ENCODE measurements at places on chromosomes 2 and 18. TPM values are rescaled to one million over a fixed set of nuclear protein-coding genes. Genes with fewer than 3 reads are reported as not detected.

DIPK1C gene
- total RNA-seq = not detected

OSR1 gene
- total RNA-seq = 0.42 TPM

CYP27A1 gene
- 0.98 TPM for total RNA-seq

ENOSF1 gene
- total RNA-seq = 9.7 TPM

DLX1 gene
- total RNA-seq = 0.61 TPM

GRCh38 chr18:52537261-52537660, 197.3 kb downstream of the DCC start:
- no peaks in the 10 kb centered on the region for H3K27me3 ChIP-seq
- H3K4me3 ChIP-seq = no peak overlapping the region
- no peaks in the 10 kb centered on the region for H3K36me3 ChIP-seq
- H3K27ac ChIP-seq = no peak overlapping the region
- no peak for DNase-seq
- peaks cover 5% of the 10 kb centered on the region for H3K4me1 ChIP-seq

DNA sequence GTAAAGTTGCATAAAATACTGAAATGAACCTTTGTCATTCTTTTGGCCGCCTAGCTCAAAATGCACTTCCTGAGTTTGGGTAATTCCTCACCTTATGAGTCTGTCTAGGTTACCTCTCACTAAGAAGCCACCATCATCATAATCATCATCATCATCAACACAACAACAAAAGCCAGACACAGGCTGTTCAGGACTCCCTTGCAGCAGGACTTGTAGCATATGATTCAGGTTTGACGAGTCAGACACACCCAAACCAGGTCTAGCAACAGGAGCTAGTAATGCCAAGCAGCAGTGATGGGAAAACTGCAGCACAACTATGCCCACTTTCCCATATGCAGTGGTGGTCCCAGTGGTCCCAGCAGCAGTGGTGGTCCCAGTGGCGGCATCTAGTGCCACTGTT, 2.8 kb upstream of the SGO2 start:
- H3K4me3 ChIP-seq = no peak overlapping the region
- H3K36me3 ChIP-seq = no peaks in the 10 kb centered on the region
- peaks cover 1% of the 10 kb centered on the region for H3K27me3 ChIP-seq
- no peak overlapping the region for H3K27ac ChIP-seq
- DNase-seq = no peak
- peaks cover 5% of the 10 kb centered on the region for H3K4me1 ChIP-seq

DNA sequence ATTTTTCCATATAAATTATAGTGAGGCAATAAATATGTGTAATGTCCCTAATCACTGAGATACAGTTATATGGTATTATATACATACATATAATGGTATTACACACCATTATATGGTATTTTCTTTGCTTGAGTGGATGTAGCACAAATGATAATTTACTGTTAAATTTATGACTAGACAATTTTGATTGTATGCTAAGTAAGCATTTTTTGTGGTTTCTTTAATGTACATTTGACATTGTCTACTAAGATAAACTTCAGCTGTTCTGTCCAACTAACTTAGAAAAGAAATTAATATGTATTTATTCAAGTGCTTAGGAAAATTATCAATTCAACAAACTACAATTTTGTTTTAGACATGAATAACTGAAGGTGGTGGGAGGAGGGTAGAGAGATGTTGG, 122.6 kb downstream of the SCN3A start:
- H3K36me3 ChIP-seq = peaks cover 14% of the 10 kb centered on the region
- no peak for DNase-seq
- no peak overlapping the region for H3K4me3 ChIP-seq
- no peak overlapping the region for H3K27ac ChIP-seq

GRCh38 chr18:72324677-72325076, 219.5 kb downstream of the CBLN2 start:
- no peak overlapping the region for H3K27ac ChIP-seq
- H3K36me3 ChIP-seq = no peaks in the 10 kb centered on the region
- no peaks in the 10 kb centered on the region for H3K4me1 ChIP-seq
- H3K27me3 ChIP-seq = no peaks in the 10 kb centered on the region
- no peak overlapping the region for H3K4me3 ChIP-seq
- no peak for DNase-seq

GRCh38 chr18:58254873-58255511, 211.0 kb downstream of the NEDD4L start:
- no peaks in the 10 kb centered on the region for H3K36me3 ChIP-seq
- H3K27me3 ChIP-seq = peaks cover 16% of the 10 kb centered on the region
- H3K4me3 ChIP-seq = peak overlapping the region; percentile 57

DNA sequence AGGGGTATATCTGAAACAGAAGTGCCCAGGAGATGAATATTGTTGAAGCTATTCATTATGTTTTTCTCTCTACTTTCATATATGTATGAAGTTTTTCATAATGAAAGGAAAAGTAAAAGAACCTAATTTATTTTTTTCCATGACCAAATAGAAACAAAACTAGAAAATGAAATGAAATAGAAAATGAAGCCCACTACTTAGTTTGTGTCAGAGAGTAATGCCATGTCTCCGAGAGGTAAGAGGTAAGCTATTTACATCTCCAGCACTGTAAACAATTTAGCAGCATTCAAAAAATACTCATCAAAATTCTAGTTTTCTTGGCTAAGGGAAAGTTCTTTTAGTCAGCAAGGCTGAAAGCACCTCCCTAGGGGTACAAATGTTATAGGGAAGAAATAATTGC, 238.6 kb downstream of the PTH2R start:
- no peak overlapping the region for H3K4me3 ChIP-seq
- no peak for DNase-seq
- no peak overlapping the region for H3K27ac ChIP-seq
- no peaks in the 10 kb centered on the region for H3K36me3 ChIP-seq

- H3K27me3 ChIP-seq = no peaks in the 10 kb centered on the region
- no peak overlapping the region for H3K4me3 ChIP-seq
- no peak for DNase-seq
- no peak overlapping the region for H3K27ac ChIP-seq
- no peaks in the 10 kb centered on the region for H3K36me3 ChIP-seq
Observed at GRCh38 chr2:214310319-214310718, 100.5 kb upstream of the VWC2L start.

- H3K36me3 ChIP-seq = no peaks in the 10 kb centered on the region
- no peak overlapping the region for H3K27ac ChIP-seq
Observed at GRCh38 chr2:216206821-216207220, 97.7 kb downstream of the XRCC5 start.

DNA sequence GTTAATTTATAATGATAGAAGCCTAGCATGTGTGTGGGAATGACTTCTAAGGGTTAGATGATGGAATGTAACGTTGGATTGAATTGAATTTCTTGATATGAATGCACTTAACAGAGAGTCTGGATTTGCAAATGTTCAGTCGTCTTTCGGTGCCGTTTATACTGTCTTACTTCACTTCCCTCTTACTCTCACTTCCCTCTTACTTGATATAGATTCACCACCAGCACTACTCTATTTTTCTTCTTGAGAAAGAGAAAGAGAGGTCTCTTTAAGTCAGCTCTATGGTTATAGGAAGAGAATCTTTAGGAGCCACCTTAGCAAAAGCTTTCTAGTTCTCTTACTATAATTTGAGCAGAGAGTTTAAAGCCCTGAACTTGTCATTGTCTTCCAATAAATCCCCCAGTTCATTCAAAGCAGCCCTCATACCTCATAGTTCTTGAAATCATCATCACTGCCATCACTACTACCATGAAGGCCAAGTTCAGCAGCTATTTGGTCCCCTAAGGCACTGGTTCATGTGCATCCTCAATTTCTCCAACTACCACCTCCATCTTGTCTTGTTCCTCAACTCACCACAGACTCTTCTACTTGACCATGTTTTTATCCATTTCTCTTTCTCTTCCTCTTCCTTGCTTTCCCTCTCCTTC, 501.7 kb upstream of the TCF4 start:
- H3K27me3 ChIP-seq = no peaks in the 10 kb centered on the region
- H3K36me3 ChIP-seq = no peaks in the 10 kb centered on the region
- no peak overlapping the region for H3K4me3 ChIP-seq
- H3K27ac ChIP-seq = no peak overlapping the region

DNA sequence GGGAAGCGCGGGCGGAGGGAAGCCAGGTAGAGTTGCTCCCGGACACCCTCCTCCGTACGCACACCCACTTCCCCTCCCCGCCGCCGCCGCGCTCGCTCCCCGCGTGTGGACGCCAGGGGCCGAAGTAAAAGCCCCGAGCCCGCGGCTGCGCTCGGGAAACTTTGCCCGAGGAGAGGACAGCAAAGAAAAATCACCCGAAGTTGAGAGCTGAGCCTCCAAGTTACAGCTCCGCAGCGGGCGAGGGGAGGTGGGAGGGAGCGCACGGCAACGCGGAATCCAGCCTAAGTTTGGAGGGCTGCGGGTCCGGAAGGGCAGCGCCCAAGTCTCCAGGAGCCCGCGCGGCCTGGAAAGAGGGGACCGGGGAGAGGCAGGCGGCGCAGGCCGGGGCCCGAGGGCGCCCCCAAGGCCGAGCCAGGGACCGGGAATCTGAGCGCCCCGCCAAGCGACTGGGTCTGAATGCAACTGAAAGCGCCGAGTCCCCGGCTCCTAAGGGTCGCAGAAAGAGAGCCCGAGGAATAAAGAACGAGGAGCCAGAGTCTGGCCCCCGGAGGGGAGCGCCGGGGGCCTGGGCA, 706 bp upstream of the BCL11A start:
- H3K27ac ChIP-seq = no peak overlapping the region
- H3K4me3 ChIP-seq = peak overlapping the region; percentile 67
- H3K4me1 ChIP-seq = peaks cover 8% of the 10 kb centered on the region

DNA sequence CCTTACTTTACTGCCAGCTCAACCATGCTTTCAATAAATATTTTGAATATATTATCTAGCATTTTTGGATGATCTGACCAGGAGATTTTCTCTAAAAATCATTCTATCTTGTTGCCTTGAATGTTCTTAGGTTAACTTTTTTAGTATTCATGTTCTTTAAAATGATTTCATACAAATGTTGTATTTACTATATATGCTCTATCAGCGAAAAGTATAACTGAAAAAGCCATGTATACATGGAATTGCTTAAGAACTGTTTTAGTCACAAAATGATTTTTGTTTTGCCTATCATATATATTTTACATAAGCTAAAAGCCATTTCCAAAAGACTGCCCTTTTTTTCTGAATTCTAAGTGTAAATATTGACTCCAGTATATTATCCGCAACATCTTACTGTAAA, 213.9 kb downstream of the WDPCP start:
- H3K4me1 ChIP-seq = no peaks in the 10 kb centered on the region
- no peak for DNase-seq
- no peak overlapping the region for H3K4me3 ChIP-seq
- H3K27ac ChIP-seq = no peak overlapping the region
- peaks cover 6% of the 10 kb centered on the region for H3K36me3 ChIP-seq

Measured in glutamatergic neuron (in vitro differentiated cells).